ENCODE measurements at places on chromosomes 1 and 21. TPM values are rescaled to one million over a fixed set of nuclear protein-coding genes. Genes with fewer than 3 reads are reported as not detected.

AADACL3 gene
- not detected for total RNA-seq

SLC19A2 gene
- 15.6 TPM for total RNA-seq

GPR37L1 gene
- total RNA-seq = 0.69 TPM

RXRG gene
- total RNA-seq = not detected

IL24 gene
- total RNA-seq = not detected

SMAP2 gene
- total RNA-seq = 12.9 TPM

SLC27A3 gene
- total RNA-seq = 13.8 TPM

DNA sequence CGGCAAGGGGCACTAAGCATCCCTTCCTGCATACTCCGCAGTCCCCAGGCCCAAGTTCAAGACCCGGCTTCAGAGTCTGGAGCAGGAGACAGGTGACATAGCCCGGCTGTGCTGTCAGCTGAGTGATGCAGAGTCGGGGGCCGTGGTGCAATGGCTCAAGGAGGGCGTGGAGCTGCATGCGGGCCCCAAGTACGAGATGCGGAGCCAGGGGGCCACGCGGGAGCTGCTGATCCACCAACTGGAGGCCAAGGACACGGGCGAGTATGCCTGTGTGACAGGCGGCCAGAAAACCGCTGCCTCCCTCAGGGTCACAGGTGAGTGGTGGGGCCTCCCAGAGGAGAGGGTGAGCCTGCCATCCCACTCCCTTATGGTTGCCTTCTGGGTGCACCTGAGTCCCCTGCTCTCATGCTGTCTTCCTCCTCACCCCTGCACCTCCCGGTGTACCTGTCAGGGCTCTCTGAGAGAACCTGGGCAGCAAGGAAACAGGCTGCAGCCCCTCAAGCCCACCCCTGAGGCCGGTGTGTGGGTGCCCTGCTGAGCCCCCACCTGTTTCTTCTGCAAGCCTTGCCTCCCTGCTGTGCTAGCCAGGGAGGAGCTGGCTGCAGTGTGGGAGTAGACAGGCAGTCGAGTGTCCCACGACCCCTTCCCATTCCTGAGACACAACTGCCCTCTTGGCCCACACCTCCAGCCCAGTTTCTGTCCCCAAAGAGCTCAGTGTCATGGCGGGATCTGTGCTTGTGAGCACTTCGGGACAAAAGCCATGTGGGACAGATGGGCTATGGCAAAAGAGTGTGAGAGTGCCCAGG lies 99.2 kb downstream of the TRIM11 start:
- no peak for DNase-seq

DNA sequence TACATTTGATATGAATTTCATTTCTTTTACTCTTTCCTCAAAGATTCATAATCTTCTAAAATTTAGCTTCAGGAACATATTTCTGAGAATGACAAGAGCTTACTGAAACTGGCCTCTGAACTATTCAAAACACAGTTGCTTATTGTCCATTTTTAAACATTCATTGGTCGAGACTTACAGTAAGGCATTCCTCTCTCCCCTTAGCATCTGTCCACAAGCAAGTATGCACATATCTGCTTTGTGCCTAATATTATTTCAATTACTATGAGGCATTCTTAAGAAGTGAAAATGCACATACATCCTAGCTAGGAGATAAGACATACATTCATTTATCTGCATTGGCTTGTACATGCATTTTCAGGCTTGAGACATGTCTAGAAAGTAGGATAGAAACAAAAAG lies 488.7 kb downstream of the PTBP2 start:
- no peak for DNase-seq

CTTNBP2NL gene
- 4.9 TPM for total RNA-seq

DNA sequence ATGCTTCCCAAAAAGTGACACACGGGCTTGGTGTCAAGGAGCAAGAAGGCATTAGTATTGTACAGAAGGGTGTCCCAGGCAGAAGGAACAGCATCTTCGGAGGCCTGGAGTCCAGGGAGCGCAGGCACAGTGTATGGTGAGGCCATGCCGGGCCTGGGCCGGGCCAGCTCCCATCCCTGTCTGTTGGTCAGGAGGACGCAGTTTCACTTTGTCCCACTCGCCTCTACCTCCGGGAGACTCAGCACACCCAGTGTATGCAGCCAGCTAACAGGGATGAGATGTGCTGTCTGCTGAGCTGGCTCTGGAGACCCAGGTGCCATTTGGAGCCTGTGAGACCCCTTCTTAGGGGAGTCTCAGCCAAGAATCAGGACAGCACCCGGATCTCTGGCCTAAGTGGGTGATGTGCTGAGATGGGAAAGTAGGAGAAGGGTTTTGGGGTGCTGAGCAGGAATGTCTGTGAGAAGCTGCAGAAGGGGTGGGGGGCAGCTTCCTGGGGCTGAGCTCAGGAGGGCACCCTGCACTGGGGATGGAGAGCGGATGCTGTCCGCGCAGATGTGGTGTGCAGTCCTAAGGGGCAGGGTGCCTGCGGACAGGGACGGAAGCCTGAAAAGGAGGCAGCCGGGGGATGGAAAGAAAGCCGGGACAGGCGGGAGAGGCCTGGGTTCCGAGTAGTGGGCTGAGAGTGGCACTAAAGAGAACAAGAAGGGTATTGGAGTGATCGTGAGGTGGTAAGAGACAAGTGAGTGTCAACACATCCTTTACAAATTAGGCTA lies 25.7 kb downstream of the DMRTB1 start:
- DNase-seq = no peak

DNA sequence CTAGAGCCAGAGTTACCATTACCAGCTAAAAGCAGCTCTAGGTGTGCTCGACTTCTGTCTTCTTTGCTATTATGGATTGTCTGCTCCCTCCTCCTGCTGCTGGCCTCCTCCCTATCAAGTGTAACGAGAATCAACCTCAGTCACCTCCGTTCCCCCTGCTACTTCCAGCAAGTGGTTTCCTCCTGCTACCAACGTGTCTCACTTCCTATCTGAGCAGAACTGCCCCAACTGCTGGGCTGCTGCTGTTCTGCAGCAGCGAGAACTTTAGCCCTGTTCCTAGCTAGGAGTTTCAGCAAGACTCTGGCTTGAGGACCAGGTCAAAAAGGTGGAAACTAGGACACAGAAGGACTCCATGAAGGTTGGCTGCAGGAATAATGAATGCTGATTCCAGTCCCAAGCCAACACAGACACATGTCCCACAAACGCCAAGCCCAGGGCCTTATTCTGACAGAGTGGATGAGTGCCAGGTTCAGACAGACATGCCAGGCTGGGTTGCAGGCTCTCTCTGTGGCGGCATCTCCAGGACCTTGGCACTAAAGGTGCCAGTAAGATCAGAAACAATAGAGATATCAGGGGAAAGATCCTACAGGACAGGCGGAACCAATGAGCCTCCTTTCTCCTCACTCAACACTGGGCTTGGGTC lies 46.9 kb downstream of the CD34 start:
- DNase-seq = no peak

DNA sequence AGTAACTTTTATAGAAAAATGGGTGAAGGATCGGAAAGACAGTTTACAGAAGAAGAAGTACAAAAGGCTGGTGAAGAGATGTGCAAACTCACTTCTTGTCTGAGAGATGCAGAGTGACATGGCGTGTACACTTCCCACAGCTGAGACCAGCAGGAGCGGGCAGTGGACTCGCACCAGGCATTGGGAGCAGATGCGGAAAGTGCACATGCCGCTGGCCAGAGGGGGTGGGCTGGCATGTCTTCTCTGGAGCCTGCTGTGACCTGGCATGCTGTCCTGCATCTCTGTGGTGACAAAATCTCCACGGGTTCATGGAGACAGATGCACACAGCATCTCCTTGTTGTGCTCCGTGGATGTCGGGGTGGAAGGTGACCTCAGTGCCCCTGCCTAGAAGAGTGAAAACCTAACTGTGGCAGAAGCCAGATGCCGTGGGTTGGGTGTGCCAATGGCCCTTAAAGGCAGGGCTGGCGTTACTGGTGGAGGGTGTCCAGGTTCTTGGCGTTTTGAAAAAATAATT lies 128.6 kb upstream of the COL6A1 start:
- DNase-seq = no peak

DNA sequence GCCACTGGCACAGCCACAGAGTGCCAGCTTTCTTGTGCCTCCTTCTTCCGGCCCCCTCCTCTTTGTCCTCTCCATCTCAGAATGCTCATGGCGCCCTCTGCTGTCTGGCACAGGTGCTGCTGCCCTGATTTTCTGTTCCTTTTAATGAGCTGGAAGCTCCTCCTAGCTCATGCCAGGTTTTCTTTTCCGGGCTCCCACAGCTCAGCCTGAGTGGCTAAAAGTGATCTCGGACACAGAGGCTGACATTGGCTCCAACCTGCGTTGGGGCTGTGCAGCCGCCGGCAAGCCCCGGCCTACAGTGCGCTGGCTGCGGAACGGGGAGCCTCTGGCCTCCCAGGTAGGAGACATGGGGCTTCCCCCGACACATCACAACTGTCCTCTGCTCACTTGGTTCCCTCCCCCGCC lies 18.7 kb downstream of the CNTN2 start:
- peak; percentile 84 for DNase-seq

DNA sequence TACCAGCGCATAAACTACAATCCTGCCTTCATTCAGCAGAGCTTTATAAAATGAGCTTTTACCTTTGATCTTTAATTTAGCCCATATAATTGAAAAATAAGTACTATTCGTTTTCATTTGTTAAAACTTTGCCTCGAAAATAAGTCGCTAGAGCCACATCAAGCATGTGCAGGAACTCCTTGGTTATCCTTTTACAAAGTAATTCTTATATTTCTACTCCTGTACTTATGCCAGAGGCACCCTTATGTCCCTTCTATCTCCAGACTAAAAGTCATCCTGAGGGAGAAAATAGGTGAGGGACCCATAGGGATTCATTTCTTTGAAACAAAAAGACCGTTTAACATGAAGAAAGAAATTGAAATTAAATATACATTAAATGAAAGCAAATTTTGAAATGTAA lies 278.2 kb upstream of the C1orf105 start:
- DNase-seq = no peak

DNA sequence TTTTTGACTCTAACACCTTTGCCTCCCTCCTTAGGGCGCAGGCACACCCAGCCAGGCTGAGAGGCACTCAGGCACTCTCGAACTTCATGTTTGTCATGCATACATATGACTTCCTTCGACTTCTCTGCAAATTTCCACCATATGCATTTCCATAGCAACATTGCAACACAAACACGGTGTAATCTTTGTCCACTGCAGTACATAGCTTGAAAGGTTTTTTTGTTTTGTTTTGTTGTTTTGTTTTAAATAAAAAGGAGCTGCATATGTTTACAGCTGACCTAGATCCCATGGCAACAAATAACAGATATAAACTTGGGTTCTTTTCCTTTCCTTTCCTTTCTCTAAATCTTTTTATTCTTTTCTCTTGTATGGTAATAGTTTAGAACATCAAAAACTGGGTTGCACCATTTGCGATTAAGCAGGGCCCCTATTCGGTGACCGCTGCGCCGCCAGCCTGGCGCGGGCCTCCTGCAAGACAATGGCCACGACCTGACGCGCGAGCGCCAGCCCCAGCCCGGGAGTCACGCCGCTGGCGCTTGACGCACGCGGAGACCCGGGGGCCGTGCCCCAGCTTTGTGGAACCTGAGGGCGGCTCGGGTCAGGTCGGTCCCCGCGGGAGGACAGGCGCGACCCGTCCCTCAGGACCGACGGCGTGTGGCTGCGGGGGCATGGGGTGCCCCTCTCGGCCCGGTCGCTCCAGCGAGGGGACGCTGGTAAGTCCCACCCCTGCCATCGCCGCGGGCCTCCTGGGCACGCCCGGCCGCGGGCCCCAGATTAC lies 35.2 kb downstream of the CCN1 start:
- no peak for DNase-seq

IGSF9 gene
- 6.5 TPM for total RNA-seq

- no peak for DNase-seq
Measured at GRCh38 chr1:19405761-19406487, 79.4 kb downstream of the CAPZB start.

CYP4X1 gene
- not detected for total RNA-seq

VSIG8 gene
- total RNA-seq = 0.13 TPM

All from HT-29 (cell line).